ENCODE measurements at places on chromosomes 1 and 21.

DNA sequence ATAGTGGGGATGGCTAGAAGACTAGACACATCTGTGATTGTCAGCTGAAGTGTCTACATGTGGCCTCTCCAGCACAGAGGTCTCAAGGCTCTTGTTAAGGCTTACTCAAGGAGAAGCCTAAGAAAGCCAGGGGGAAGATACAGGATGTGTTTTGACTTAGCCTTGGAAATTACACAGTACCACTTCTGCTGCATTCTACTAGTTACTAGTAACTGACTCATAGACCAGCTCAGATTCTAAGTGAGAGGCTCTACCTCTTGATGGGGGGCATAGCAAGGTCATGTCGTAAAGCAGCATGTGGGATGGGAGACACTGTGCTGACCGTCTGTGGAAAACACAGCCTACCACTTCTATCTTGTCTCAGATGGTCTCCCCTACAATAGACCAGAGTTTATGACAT lies 99.5 kb downstream of the UBE2U start:
- DNase-seq: no peak

- no peak for DNase-seq
Measured at GRCh38 chr1:7591565-7591964, 179.5 kb upstream of the VAMP3 start.

DNA sequence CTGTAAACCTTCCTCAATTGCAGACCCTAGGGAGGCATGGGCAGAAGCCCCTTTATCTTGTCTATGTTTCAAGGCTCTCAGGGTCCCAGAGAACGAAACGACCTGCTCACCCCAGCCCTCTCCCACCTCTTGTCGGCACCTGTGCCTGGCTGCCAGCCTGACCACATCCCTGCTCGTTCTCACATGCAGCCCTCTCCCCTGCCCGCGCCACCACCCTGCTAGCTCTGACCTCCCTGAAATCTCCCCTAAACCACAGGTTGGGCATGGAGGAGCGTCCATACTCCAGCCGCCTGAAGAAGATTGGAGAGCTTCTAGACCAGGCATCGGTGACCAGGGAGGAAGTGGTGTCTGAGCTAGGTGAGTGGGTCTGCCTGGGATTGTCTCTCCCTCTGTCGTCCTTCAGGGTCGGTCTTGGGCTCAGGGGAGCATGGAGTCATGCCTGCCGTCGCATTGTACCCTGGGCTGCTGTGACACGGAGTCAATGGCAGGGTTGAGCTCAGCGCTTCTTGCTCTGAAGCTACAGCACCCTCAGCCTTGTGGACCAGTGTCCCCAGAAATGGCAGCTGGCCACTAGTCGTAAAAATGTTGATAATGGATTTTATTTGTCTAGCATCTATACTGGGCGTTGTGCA lies 3.6 kb downstream of the ADPRS start:
- no peak for DNase-seq

- no peak for DNase-seq
Measured at GRCh38 chr1:27545271-27545670, 55.3 kb upstream of the WASF2 start.

DNA sequence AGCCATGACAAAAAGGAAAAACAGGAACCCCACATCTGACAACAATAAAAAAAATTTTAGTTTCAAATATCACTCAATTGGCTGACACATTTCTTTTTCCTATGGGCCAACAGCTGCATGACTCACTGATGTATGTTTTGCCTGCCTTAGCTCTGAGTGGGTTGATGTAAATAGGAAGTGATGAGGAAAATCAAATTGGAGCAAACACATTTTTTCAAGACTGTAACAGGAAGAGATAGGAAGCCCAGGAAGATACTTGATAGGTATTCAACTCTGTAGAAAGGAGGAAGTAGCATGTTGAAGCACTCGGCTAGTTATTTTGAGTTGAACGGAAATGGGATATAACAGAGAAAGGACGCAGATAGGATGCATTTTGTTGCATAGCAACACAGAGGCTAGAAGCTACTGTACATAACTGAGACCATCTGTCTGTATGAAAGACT lies 168.0 kb upstream of the NR5A2 start:
- no peak for DNase-seq

DNA sequence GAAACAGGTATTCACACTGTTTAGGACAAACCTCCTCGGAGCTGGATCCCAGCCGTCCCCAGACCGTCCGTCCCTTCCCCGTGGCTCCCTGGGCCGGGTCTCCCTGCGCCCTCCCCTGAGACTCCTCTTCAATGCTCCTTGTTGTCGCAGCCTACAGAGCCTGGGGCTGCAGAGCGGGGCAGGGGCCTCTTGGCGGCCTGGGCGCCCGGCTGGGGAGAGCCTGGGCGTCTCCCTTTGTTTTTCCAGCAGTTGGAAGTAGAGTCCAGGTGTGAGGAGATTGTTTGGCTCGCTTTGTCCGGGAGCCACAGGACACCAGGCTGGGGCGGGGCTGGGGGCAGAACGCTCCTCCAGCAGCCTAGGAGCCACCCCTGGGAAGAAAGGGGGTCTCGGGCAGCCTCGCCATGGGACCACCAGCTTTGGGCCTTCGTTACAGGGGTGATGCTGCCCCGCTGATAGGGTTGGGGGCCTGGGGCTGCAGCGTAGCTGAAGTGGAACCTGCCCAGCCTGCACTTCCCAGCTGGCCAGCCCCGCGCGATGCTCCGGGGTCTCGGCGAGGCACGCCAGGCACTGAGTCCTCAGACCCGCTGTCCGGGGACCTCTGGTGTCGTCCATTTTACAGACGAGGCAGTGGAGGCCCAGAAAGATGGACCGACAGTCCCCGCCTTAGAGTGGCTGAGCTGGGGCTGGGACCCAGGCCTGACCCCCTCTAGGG lies 66.9 kb downstream of the PRDM16 start:
- no peak for DNase-seq

GRCh38 chr1:37310064-37310463 lies 164.3 kb upstream of the ZC3H12A start:
- no peak for DNase-seq

DNA sequence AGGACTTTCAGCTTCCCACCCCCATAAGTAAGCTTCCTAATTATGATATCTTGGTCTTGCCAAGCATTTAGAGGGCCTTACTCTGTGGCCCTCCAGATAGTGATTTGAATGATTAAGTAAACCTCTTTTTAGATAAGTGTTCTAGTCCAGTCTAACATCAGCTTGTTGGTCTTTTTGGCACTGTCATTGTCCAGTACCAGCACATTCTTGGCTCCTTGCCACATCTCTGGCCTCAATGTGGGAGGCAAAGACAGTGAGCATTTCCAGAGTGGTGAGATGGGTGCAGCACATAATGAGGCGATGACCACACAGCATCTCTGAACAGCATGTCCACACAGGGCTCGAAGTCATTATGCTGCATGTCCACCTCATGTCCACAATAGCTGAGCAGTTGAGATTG lies 6.1 kb downstream of the CAPZA1 start:
- DNase-seq: no peak

DNA sequence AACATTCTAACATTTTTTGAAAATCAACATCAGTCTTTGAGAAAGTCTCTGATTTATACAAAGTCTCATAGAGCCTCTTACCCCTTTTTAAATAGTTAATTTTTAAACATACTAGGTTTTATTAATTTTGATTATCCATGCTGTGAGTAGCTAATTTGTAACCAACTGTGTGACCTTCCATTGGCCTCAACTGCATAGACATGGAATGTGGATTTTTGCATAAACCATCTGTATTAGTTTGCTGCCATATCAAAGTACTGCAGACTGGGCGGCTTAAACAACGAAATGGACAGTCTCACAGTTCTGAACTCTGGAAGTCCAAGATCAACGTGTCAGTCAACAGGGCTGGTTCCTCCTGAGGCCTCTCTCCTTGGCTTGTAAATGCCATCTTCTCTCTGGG lies 89.2 kb upstream of the AJAP1 start:
- no peak for DNase-seq

GRCh38 chr1:182718311-182718710 lies 33.9 kb upstream of the RGS8 start:
- no peak for DNase-seq

Data from GM12864 (cell line).